Spleen (tissue), 13 donors: ENCODE measurements at places on chromosomes 1 and 21. TPM values are rescaled to one million over a fixed set of nuclear protein-coding genes. Genes with fewer than 3 reads are reported as not detected.

ITSN1 gene
- total RNA-seq = 27.1 TPM

OR2AK2 gene
- 0.49 TPM for total RNA-seq

RNU1-3 gene
- total RNA-seq = under 0.01 TPM

SOAT1 gene
- total RNA-seq = 24.7 TPM

ATP1A1 gene
- 124 TPM for total RNA-seq

GRCh38 chr1:5933050-5933449 lies 59.2 kb downstream of the NPHP4 start:
- DNase-seq = no peak

GRCh38 chr1:200243042-200243437 lies 166.8 kb downstream of the ZNF281 start:
- DNase-seq = no peak

DNA sequence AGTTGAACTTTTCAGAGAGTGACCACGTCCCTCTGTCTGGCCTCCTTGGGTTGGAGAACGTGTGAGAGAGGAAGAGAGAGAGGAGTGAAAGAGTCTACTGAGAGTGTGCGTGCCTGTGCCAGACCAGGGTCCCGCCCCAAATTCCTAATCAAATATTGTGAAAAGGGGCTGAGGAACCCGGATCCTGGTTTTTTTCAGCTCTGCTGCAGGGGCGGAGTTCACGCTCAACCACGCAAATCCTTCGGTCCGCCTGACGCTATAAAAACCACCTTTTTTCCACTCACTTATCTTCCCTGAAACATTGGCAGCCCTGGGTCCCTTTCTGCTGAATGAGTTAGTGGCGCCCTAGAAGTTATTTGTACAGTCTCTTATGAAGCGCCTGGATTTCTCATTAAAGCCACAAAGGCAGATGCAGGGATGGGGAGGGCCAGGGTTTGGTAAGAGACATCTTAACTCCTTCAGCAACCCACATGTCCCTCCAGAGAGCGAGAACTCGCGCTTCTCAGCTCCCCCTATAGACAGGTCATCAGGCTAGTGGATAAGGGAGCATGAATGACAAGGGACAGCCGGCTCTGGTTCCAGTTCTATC lies at the start of gene FMOD:
Gene FMOD (minus strand): TSS at position 86 of the 589 bp plus-strand sequence. CDS start 2,852 bp downstream, outside the sequence.
- DNase-seq = no peak
